Myocyte (in vitro differentiated cells): ENCODE measurements at places on chromosomes 2 and 18. TPM values are rescaled to one million over a fixed set of nuclear protein-coding genes. Genes with fewer than 3 reads are reported as not detected.

MXD1 gene
- 3.6 and 3.9 TPM in 2 replicates for total RNA-seq

RAB1A gene
- 72.4 and 117 TPM in 2 replicates for total RNA-seq

KCNJ3 gene
- total RNA-seq, result 0.05 TPM in 1 of 2 replicates, not detected in the other

TOGARAM2 gene
- total RNA-seq, result 1.0 and 1.7 TPM in 2 replicates

BUB1 gene
- 2.1 and 5.8 TPM in 2 replicates for total RNA-seq

DYNAP gene
- total RNA-seq, result not detected in 2 replicates

SCYGR4 gene
- total RNA-seq, result not detected in 2 replicates

GAD1 gene
- total RNA-seq, result 0.35 and 0.83 TPM in 2 replicates

DTNA gene
- 50.3 and 74.3 TPM in 2 replicates for total RNA-seq

LRP2 gene
- 0.10 TPM in 1 of 2 replicates, not detected in the other for total RNA-seq

KIF5C gene
- total RNA-seq, result 0.03 and 0.16 TPM in 2 replicates

SIGLEC15 gene
- total RNA-seq, result not detected in 2 replicates

CDCA7 gene
- 0.16 and 0.70 TPM in 2 replicates for total RNA-seq

LIMS4 gene
- total RNA-seq, result 22.6 and 29.9 TPM in 2 replicates

CAPN10 gene
- 30.2 and 31.5 TPM in 2 replicates for total RNA-seq

ZC3H8 gene
- 7.9 and 13.3 TPM in 2 replicates for total RNA-seq

EPB41L3 gene
- not detected in 2 replicates for total RNA-seq

IGFBP5 gene
- total RNA-seq, result 15.8 and 23.5 TPM in 2 replicates

MATN3 gene
- total RNA-seq, result 1.1 and 1.2 TPM in 2 replicates

LAMA3 gene
- 1.2 and 2.8 TPM in 2 replicates for total RNA-seq

CNDP1 gene
- total RNA-seq, result not detected in 2 replicates

APLF gene
- 5.3 and 5.4 TPM in 2 replicates for total RNA-seq

PLA2R1 gene
- total RNA-seq, result 5.6 and 6.0 TPM in 2 replicates

VAMP5 gene
- total RNA-seq, result 127 and 153 TPM in 2 replicates

DLX2 gene
- 0.47 and 0.67 TPM in 2 replicates for total RNA-seq

AKAIN1 gene
- not detected in 2 replicates for total RNA-seq

PDCD1 gene
- 0.16 TPM in 1 of 2 replicates, not detected in the other for total RNA-seq

ASNSD1 gene
- total RNA-seq, result 71.9 and 74.0 TPM in 2 replicates

CMPK2 gene
- total RNA-seq, result 0.51 and 0.57 TPM in 2 replicates

ZSWIM2 gene
- 0.16 TPM in 1 of 2 replicates, not detected in the other for total RNA-seq

PJVK gene
- 4.9 and 5.4 TPM in 2 replicates for total RNA-seq

TTN gene
- 1,034 and 1,448 TPM in 2 replicates for total RNA-seq

MOCOS gene
- 4.8 and 5.4 TPM in 2 replicates for total RNA-seq

MREG gene
- 28.9 and 31.6 TPM in 2 replicates for total RNA-seq

PIEZO2 gene
- total RNA-seq, result 7.5 and 10.7 TPM in 2 replicates

ZBTB7C gene
- 16.4 and 26.6 TPM in 2 replicates for total RNA-seq

SLC11A1 gene
- 0.03 and 0.36 TPM in 2 replicates for total RNA-seq
